ENCODE measurements at places on chromosomes 1 and 21.

DNA sequence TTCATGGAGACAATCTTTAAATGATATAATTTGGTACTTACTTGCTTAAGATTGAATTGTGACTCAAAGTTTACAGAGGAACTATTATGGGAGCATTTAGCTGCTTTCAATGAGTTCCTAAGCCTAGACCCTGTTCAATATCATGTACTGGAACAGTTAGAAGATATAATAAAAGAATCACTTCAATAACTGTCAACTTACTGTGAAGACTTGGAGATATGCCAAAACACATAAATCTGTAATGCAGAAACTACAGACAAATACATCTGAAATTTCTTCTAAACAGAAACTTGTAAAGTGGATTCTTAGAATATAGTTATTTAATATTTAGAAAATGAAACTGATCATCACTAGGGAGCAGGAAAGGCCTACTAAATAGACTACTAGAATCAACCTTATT, 259.3 kb downstream of the HLX start:
- DNase-seq: no peak

- no peak for DNase-seq
Measured at GRCh38 chr1:13661539-13661938, 38.4 kb upstream of the PRDM2 start.

DNA sequence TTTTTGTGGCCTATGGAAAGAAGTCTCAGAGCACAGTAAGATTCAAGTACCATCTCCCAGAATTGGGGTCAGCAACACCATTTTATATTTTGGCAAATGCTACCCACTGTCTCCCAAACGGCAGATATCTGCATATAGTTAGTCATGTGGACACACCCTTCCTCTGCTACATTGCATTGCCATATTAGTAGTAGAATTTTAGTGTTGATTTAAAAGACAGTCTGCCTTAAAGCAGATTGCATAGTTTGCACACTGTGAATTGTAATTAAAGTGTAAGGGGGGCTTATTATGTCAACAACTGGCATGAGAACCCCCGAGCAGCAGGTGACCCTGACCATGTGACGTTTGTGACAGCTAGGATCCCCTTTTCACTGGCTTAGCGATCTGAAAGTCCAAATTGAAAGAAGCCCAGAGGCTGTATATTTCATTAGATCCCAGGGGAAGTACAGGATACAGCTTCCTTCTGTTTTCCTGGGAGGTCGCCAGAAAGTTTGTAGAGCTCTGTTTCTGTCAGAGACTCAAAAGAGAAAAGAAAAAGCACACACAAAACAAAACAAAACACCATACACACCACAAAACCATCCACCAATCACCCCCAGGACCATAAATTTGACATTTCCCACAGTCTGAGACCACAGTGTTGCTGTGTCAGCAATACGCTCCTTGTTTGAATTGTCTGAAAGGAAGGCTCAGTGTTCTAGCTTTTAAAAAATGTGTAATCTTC, 172.4 kb downstream of the NFIA start:
- DNase-seq: no peak

GRCh38 chr1:100642826-100643225, 76.7 kb upstream of the VCAM1 start:
- DNase-seq: no peak

DNA sequence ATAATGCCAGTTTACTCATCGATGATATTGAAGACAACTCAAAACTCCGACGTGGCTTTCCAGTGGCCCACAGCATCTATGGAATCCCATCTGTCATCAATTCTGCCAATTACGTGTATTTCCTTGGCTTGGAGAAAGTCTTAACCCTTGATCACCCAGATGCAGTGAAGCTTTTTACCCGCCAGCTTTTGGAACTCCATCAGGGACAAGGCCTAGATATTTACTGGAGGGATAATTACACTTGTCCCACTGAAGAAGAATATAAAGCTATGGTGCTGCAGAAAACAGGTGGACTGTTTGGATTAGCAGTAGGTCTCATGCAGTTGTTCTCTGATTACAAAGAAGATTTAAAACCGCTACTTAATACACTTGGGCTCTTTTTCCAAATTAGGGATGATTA, 13.7 kb downstream of the GGPS1 start:
- DNase-seq: no peak

GRCh38 chr1:4614371-4615137, 39.9 kb upstream of the AJAP1 start:
- DNase-seq: no peak

DNA sequence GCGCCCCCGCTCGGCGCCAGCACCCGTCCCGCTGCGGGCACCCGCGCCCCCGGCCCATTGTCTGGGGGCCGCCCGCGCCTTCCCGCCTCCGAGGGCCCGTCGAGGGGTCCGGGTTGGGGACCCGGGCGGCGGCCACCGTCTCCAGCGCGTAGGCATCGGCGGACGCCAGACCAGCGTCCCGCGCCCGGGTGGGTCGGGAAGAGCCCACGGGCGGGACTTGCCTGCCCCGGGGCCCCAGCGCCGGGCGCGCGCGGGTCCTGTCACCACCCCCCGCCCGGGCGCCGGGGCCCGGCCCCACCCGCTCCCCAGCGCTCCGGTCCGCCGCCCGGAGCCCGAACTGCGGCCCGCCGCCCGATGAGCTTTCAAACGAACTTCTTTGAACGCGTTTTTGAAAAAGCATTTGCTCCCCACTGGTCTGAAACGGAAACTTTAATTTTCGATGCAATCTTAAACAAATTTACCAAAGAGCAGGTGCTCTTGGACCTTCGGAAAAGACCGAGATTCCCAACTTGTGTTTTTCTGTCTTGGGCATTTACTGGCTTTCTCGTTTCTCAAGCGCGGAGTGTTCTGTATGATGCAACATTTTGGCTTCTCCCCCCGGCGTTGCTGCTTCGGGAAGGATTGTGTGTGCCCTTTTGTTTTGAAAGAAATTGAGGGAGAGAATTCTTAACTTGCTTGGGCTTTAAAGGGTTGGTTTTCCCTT, 615 bp downstream of the CLIC4 start:
- DNase-seq: no peak

DNA sequence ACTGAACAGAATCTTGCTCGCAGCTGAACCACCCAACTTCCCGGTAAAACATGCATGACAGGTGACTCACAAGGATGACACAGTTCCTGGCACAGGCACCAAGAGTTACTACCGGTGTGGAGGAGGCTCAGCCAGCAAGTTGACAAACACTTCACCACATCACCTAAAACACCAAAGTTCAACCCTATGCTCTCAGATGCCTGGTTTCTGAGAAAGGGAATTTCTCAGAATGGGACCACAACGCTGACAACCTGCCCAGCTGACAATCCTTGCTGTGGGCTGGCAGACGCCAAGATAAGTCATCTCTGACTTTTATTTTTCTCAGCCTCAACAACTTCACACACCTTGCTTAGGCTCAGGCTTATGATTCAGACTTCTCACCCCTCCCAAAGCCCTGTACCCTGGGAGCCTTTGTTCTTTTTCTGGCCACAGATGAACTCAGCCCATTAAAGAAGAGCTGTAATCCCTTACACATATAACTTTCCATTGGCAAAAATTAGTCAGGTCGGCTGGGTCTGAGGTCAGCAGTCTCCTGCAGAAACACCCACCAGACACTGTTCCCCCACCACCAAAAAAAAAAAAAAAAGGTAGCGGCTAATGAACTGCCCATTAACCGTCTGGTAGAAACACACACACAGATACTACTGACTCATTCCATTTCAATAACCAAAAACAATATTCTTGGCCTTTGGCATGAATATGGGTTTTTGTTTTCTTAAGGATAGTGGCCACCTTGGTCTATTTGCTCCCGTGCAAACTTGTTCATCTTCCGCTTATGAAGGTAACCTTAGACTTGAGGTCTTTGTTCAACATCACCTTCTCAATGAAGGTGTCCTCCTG, 10.8 kb upstream of the TIAM1 start:
- DNase-seq: no peak

DNA sequence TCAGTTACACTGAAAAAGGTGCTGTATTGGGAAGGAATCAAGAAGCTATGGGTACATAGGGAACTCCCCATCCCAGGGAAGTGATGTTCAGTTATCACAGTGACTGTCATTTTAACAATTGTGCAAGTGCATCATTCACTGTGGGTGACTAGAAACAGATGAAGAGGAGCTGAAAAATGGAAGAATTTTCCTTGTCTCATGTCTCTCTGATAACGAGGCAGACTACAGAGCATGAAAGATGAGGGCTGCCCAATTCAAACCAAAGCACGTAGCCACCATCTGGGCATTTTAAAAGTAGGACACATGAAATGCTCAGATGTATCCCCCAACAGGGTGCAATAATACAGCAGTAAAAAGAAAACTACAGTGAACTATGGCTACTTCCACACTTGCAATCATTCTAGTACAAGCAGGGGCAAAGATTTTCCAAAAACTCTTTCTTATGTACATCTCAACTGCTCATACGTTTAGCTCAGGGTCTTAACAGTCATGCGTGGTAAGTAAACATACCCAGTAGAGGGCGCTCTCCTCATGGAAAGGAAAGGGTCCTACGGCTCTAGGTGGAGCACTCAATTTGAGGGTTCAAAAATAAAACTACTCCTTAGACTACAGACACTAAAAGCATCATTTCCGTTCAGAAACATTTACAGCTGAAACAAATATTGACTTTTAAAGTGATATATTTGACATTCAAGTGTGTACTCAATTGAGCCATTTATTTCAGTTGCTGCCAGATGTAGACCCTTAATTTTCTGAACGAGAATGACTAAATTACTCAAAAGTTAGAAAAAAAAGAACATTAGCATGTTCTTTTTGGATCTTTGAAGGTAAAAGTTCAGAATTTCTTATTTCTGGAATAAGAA, 143.2 kb downstream of the KCTD3 start:
- DNase-seq: peak; percentile 37

GRCh38 chr1:171841931-171842761, 848 bp downstream of the DNM3 start:
- DNase-seq: no peak

All from NCI-H1436 treated with DMSO at 0.1 percent for 48 hours (cell line).